Stimulated activated CD8-positive, alpha-beta memory T cell treated with anti-CD3 and anti-CD28 coated beads, Interleukin-4, amount 100 ng/mL, for 4 hours (primary cell): ENCODE measurements at places on chromosomes 4 and X.

- no peak for DNase-seq
Measured at GRCh38 chr4:58286335-58286734, 1176.2 kb upstream of the IGFBP7 start.

GRCh38 chr4:76277667-76278066 is 26.1 kb downstream of the FAM47E start:
- DNase-seq, result no peak

GRCh38 chr4:30722092-30722358 is 1.9 kb downstream of the PCDH7 start:
- DNase-seq, result no peak

DNA sequence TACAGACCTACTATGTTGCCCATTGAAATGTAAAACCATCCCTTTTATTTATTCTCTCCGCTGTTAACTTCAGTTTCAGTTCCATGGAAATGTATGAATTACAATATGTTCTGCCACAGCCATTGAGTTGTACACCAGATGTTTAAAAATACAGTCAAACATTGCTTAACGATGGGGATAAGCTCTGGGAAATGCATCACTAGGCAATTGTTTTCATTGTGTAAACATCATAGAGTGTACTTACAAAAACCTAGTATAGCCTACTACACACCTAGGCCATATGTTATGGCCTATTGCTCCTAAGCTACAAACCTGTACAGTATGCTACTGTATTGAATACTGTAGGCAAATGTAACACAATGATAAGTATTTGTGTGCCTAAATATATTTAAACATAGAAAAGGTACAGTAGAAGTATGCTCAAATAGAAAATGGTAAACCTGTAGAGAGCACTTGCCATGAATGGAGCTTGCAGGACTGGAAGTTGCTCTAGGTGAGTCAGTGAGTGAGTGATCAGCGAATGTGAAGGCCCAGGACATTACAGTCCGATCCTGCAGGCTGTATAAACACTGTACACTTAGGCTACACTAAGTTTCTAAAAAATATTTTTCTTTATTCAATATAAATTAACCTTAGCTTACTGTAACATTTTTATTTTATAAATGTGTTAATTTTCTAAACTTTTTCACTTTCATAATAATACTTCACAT is 2.7 kb upstream of the PF4V1 start:
- no peak for DNase-seq

DNA sequence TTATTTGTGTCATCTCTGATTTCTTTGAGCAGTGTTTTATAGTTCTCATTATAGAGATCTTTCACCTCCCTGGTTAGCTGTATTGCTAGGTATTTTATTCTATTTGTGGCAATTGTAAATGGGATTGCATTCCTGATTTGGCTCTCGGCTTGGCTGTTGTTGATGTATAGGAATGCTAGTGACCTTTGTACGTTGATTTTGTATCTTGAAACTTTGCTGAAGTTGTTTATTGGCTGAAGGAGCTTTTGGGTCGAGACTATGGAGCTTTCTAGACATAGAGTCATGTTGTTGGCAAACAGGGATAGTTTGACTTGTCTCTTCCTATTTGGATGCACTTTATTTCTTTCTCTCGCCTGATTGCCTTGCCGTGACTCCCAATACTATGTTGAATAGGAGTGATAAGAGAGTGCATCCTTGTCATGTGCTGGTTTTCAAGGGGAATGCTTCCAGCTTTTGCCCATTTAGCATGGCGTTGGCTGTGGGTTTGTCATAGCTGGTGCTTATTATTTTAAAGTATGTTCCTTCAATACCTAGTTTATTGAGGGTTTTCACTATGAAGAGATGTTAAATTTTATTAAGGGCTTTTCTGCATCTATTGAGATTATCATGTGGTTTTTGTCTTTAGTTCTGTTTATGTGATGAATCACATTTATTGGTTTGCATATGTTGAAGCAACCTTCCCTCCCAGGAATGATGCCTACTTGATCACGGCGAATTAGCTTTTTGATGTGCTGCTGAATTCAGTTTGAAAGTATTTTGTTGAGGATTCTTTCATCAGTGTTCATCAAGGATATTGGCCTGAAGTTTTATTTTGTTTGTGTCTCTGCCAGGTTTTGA is 72.7 kb upstream of the BOD1L1 start:
- DNase-seq, result no peak

- no peak for DNase-seq
Measured at GRCh38 chrX:118884552-118885138, 61.0 kb downstream of the ZCCHC12 start.

DNA sequence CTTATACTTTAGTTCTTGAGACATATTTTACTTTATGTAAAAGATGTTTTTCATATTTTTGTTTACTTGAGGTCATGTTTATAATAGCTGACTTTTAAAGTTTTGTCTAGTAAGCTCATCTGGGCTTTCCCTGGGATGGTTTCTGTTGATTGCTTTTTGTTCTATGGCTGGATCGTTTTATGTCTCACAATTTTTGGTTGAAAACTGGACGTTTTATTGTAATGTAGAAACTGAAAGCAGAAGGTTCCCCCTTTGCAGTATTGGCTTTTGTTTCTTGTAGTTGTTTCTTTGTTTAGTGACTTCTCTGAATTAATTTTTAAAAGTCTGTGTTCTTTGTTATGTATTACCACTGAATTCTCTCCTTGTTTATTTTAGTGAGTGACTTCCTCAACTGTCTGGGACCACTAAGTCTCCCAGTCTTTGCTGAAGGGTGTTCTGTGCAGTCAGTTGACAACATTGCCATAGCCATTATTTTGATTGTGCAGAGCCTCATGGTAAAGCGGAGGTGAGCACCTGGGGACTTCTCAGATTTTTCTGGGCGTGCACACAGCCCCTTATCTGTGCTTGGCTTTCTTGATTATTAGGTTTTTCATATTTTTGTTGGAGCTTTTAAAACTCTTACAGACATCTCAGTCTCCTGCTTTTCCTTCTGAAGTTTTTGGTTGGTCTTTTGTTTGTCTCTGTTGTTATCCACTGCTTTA is 31.0 kb downstream of the KDM6A start:
- DNase-seq, result no peak

GRCh38 chr4:27973056-27973455 is 1112.4 kb downstream of the STIM2 start:
- no peak for DNase-seq

- no peak for DNase-seq
Measured at GRCh38 chr4:137333031-137333430, 199.3 kb downstream of the PCDH18 start.

DNA sequence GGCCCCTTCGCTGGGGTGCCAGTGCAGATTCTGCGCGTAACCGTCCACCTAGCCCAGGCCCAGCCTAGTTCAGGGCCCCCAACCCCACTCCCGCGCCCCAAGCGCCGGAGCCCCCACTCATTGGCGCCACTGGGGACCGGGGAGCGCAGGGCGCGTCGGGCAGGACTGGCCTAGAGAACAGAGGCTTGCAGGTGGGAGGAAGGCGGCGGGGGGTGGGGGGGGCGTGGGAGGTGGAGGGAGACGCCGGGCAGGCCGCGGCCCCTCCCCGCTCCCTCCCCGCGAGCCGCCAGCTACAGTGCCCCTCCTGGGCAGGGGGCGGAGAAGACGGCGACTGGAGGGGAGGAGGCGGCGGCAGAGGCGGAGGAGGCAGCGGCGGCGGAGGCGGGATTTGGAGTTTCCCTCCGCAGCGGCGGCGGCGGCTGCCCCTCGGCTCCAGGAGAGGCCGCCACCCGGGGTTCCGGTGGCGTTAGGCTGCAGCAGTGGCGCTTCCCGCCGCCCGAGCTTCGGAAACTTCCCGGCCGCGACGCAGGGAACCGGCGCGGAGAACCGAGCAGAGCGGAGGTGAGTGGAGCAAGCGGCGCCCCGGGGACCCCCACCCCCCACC is 4.8 kb upstream of the DUSP9 start:
- DNase-seq, result no peak

GRCh38 chrX:39449352-39449751 is 648.1 kb downstream of the MID1IP1 start:
- DNase-seq, result no peak

GRCh38 chr4:80610845-80611677 is 275.5 kb downstream of the CFAP299 start:
- no peak for DNase-seq

- no peak for DNase-seq
Measured at GRCh38 chrX:44973420-44973932, 100.5 kb downstream of the KDM6A start.

GRCh38 chr4:126708716-126709115 is 924.0 kb upstream of the INTU start:
- no peak for DNase-seq

GRCh38 chr4:83172371-83172770 is 57.8 kb upstream of the PLAC8 start:
- no peak for DNase-seq

DNA sequence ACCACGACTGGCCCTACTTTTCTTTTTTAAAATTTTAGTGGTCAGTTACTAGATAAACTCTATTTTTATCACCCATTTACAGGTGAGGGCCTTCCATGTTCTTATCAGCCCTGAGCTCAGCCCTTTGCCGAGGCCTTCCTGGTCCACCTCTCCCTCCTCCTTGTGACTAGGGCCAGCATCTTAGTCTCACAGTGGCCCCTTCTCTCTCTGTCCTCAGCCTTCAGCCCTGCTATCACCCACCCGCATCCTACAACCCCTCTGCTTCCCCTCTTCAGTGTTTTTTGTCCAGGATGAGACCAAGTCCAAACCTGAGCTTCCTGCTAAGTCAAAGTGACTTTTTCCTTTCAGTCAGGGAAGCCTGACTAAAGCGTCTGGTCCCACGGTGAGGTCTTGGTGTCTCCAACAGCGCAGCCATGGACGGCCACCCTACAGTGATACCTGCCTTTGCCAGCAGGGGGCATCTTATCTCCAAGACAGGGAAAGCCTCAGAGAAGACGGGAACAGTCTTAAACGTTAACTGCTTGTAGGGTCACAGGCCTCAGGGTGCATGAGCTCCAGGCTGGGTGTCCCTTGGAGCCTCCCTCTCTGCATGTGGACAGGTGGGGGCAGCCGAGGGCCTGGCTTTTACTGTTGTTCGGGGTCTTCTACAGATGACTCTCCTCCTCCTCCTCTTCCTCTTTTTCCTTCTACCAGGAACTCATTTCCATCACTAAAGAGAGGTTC is 11.7 kb upstream of the GAGE10 start:
- DNase-seq, result peak; percentile 41

DNA sequence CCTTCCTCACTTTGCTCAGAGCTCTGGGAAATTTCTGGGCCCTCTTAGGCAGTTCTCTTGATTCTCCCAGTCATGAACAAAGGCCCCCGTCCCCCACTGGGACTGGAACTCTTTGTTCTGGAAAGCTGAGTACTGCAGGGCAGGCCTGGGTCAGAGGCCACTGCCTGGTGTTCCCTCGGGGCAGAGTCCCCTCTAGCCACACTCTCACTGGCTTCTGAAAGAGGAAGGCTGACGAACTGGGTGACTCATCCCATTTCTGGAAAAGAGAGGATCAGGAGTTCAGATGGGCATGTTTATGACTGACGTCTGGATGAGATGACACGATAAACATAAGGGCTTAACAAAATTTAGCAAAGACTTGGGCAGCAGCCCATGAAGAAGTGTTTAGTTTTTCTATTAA is 47.7 kb downstream of the DDX3X start:
- DNase-seq, result no peak

DNA sequence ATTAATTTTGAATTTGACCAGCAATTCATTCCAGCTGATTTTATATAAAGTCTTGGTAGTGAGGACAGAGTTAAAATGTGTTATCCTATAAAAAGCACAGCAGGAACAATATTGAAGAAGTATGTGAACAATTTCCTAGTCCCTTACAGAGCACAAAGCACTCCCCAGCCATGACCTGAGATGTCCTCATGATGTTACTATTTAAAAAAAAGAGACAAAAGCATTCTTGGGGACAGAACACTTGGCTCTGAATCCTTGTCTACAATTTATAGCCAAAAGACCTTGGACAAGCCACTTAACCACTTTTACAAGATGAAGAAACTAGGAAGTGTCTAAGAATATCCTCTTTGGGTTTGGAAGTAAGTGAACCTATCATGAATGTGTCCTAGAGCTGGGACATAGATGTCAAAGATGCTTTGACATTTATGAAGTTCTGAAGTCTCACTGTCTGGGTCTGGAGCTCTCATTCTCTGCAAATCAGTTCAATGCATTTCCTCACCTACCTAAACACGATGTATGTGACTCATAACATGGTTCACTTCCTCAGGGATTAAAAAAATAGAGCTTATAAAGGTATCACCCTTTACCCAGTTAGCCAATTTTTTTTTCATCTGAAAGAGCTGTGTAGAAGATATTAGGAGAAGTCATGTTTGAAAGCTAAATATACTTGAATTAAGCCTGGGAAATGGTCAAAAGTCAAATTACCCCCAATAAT is 61.4 kb downstream of the IGFBP7 start:
- DNase-seq, result no peak

- DNase-seq, result no peak
Measured at GRCh38 chr4:97105347-97106099, 1037.8 kb downstream of the STPG2 start.

- no peak for DNase-seq
Measured at GRCh38 chr4:7938609-7939376, 868 bp downstream of the AFAP1 start.

GRCh38 chr4:140188975-140189374 is 35.0 kb upstream of the MAML3 start:
- DNase-seq, result no peak

- DNase-seq, result no peak
Measured at GRCh38 chr4:6854098-6854744, 55.4 kb upstream of the TBC1D14 start.

- no peak for DNase-seq
Measured at GRCh38 chr4:7470522-7471128, 35.9 kb upstream of the PSAPL1 start.

- no peak for DNase-seq
Measured at GRCh38 chr4:15378062-15378461, 49.8 kb upstream of the C1QTNF7 start.
